Tibial nerve (tissue), 4 donors: ENCODE measurements at places on chromosomes 13 and 19.
A peak's percentile ranks its signal among the peaks of the same experiment; 100 is the strongest.

DNA sequence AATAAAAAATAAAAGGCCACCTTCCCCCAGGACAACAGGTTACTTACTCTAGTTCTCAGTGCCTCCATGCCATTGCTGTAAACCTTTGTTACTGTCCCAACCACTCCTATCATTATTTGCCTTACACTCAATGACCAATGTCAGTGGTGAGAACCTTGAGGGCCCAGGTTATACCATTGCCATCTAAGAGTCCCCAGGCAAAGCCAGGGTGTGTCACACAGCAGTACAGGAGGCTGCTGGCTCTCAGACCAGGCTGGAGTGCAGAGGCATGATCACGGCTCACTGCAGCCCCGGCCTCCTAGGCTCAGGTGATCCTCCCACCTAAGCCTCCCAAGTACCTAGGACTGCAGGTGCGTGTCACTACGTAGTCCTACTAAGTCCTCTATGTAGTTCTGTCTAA is 6.1 kb downstream of the ELAVL1 start:
- no peak for DNase-seq

DNA sequence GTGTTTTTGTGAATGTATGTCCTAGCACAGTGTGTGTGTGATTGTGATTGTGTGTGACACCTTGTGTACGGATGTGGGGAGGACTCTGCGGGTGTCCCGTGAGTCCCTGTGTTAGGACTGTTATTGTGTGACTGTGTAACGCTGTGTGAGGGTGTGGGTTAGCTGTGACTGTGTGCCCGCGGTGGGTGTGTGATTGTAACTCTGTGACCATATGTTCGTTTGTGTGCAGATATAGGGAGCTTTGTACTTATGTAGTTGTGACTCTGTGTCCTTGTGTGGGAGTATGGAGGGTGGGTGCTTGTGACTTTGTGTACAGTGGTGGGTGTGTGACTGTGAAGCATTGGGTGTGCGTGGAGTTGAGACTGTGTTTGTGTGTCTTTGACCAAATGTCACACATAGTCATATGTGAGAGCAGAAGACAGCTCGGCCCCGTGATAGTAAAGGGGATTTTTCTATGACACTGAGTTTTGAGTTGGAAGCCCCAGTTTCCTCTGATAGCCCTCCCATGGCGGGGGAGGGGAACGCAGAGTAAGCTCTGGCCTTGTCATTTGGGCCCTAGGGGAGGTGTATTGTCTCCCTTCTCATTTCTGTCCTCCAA is 949 bp upstream of the ZNF260 start:
- no peak for DNase-seq

- DNase-seq = no peak
Measured at GRCh38 chr19:23774524-23774971, 15.9 kb upstream of the ZNF681 start.

- DNase-seq = peak; percentile 31
Measured at GRCh38 chr19:33052352-33052972, 12.2 kb downstream of the RHPN2 start.

- no peak for DNase-seq
Measured at GRCh38 chr13:95642028-95642621, 2.4 kb downstream of the DZIP1 start.

DNA sequence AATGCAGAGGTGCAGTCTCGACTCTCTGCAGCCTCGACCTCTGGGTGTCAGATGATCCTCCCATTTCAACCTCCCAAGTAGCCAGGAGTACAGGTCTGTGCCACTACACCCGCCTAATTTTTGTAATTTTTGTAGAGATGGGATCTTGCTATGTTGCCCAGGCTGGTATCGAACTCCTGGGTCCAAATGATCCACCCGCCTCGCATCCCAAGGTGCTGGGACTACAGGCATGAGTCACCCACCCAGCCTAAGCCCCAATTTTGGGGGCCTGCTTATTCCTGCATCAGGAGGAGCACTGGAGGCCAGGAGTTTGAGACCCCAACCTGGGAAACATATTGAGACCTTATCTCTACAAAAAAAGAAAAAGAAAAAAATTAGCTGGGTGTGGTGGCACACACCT is 80.1 kb upstream of the ADGRE5 start:
- DNase-seq = no peak
